ENCODE measurements at places on chromosomes 7 and 10.

GRCh38 chr10:49292565-49293207, 6.3 kb upstream of the C10orf71 start:
- no peak for DNase-seq

- DNase-seq = peak; percentile 48
These were observed 61.0 kb downstream of the MPP7 start for GRCh38 chr10:28241741-28242399.

DNA sequence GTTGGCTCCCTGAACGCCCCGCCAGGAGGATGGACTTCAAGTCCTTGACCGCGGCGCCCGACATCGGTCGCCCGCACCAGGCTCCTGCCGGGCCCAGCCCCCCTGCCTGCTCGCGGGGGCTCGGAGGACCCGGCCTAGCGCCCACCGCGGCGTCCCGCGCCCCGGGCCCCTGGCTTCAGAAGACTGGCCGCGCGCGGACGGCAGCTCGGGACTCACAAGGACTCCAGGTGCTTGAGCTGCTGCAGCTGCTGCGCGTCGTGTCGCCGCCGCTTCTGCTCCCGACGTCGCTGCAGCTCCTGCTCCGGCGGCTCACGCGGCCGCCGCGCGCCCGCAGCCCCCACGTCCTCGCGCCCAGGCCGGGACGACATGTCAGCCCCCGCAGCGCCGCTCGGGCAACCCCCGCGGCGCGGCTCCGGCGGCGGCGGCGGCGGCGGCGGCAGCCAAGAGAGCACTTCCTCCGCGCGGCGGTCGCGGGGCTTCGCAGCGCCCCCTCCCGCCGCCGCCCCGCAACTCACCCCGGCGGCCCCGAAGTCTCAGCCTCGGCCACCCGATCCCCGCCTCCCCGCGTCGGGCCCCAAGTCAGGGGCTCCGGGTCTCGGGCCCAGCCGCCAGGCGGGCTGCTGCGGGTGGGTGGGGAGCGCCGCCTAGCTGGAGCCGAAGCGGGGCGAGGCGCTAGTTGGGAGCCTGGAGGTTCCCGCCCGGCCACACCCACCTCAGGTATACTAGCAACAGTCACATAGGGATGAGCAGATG, at the start of gene RP9:
Gene RP9, minus strand, starts transcription at position 400 of the 753 bp plus-strand sequence. Its CDS starts 32 bp downstream, at position 368.
- DNase-seq = peak; percentile 88

DNA sequence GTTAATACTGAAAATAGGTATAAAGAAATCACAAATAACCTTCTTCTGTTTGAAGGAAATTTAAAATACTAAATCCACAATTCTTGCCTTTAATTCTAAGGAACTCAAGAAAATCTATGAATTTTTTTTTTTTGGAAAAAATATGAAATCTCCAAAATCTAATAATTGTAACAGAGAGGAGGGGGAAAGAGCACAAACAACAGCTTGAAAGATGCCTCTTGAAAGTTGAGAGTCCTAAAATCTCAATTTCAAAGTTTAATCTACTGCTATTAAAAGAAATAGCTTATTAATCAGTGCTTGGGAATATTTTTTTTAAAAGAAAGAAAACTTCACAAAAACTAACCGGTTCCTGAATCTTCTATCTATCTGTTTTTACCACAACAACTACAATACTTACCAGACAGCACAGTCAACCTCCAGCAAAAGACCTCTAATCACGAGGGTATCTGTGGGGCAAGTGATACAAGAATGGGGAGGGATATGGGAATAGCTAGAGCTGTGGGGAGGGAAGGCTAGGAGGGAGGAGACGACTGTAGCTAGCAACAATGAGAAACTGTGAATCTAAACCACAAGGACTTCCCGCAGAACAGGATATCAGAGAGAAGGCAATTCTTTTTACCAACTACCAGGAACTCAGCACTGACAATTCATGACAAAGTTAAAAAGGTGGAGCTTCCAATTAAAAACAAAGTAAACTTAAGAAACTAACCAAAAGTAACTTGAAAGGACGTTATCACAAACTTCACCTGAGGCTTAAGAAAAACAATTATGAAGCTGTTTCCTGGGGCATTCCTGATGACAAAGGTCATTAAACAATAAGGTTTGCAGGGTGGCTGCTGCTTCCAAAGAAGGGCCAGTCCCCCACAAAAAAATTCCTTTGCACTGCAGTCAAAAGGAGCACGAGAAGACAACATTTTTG, at the start of gene USP54:
Gene USP54, minus strand, starts transcription at position 462 of the 919 bp plus-strand sequence. CDS start 15,684 bp downstream, outside the sequence.
- peak; percentile 30 for DNase-seq

DNA sequence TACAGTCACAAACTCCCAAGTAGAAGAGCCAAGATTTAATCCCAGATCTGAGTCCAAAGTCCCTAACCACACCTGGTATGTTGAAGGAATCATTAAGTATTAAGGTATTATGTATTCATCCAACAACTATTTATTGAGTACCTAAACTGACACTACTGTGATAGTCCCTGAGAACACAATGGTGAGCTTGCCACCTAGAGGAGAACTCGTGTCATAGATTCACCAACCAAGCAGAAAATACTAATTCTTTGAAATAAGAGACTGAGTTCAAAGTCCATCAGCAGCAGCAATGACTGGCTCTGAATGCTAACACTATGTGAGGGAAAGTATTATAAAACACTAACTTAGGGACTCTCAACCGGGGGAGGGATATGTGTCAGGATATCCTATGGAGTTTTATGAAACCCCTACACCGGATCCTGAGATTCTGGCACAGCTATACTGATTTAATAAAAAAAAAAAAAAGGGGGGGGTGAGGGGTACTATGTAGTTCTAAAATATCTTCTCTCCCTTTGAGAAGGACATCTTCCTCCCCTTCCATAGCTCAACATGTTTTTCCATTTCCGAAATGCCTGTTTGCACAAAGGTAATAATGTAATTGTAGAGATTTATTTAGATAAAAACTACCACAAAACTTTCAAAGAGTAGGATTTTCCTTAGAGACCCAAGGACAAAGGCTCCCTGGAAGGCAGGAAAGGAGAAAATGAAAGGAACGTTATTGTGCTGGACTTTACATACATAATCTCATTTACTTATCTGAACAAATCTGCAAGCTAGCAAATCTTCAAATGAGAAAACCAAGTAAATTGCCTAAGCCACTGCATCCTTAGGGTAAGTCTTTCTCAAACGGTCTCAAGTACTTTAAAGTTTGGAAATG, 1.6 kb downstream of the NCOA4 start:
- peak; percentile 72 for DNase-seq

- no peak for DNase-seq
These were observed 18.7 kb downstream of the AMZ1 start for GRCh38 chr7:2706685-2707126.

- no peak for DNase-seq
These were observed 126.2 kb downstream of the KLF6 start for GRCh38 chr10:3658766-3659165.

DNA sequence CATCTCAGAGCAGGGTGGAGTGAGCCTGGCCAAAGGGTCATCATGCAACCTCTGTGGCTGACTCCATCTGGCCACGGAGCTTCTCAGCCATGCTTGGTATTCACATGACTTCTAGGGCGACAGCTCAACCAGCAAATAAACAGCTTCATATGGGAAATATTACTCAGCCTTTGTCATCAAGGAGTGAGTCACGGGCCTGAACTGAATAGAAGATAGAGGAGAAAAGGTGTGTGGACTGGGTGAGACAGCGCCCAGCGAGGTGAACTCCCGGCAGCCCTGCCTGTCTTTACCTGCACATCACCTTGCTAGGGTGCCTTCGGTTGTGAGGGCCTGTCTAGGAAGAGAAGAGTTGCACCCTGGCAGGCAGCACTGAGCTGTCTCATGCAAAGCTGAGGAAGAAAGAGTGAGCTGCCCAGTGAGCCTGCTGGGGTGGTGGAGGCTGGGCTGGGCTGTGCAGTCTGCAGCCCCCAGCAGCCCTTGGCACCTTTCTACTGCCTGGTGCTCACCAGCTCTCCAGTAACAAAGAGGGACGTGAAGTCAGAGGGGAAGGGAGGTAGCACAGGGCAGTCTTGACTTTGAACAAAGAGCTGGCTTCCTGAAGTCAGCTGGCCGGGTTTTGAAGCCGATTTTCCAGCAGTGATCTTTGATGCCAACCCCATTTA, 114.2 kb downstream of the EGFR start:
- peak; percentile 82 for DNase-seq

Measured in activated CD4-positive, alpha-beta T cell treated with anti-CD3 and anti-CD28 coated beads, Interleukin-2, Interleukin-6, amounts not matched to agents 100 ng/mL and 50 ng/mL, durations not matched to agents 16 hours and 8 hours (primary cell).